ENCODE measurements at places on chromosomes 1 and 21. TPM values are rescaled to one million over a fixed set of nuclear protein-coding genes. Genes with fewer than 3 reads are reported as not detected.

The KRTAP11-1 gene
- not detected for total RNA-seq

The PEX11B gene
- 24.8 TPM for total RNA-seq

The AMY2A gene
- not detected for total RNA-seq

The KRTAP19-1 gene
- total RNA-seq: not detected

The ALPL gene
- not detected for total RNA-seq

The NFASC gene
- total RNA-seq: under 0.01 TPM

The CFAP141 gene
- not detected for total RNA-seq

The MNDA gene
- not detected for total RNA-seq

The PROK1 gene
- total RNA-seq: not detected

The ZNF683 gene
- not detected for total RNA-seq

The C1orf146 gene
- not detected for total RNA-seq

The CHIA gene
- not detected for total RNA-seq

The UBXN10 gene
- under 0.01 TPM for total RNA-seq

The OR10X1 gene
- not detected for total RNA-seq

The LRRC53 gene
- not detected for total RNA-seq

The HES5 gene
- total RNA-seq: not detected

The NIBAN1 gene
- 0.60 TPM for total RNA-seq

The MAN1C1 gene
- total RNA-seq: 0.79 TPM

The SH2D5 gene
- 0.20 TPM for total RNA-seq

The CIART gene
- total RNA-seq: 0.44 TPM

The LMO4 gene
- 13.5 TPM for total RNA-seq

The OR6K3 gene
- total RNA-seq: not detected

The GLMP gene
- 38.3 TPM for total RNA-seq

The CYYR1 gene
- total RNA-seq: 6.3 TPM

The AGT gene
- not detected for total RNA-seq

The HSPA13 gene
- 29.6 TPM for total RNA-seq

The ADARB1 gene
- 15.3 TPM for total RNA-seq

The S100A1 gene
- total RNA-seq: not detected

The MYBPH gene
- total RNA-seq: not detected

The TARS2 gene
- total RNA-seq: 8.7 TPM

The ZC3H11A gene
- 59.9 TPM for total RNA-seq

The CGN gene
- total RNA-seq: under 0.01 TPM

The COL6A1 gene
- 4.0 TPM for total RNA-seq

The LCE6A gene
- total RNA-seq: not detected

The LCA5L gene
- total RNA-seq: 0.22 TPM

The AIRE gene
- total RNA-seq: not detected

The ST6GALNAC3 gene
- 40.5 TPM for total RNA-seq

The TEX38 gene
- total RNA-seq: under 0.01 TPM

The VAV3 gene
- total RNA-seq: 59.1 TPM

The CLCA4 gene
- total RNA-seq: not detected

The DNALI1 gene
- total RNA-seq: 0.20 TPM

The THEMIS2 gene
- total RNA-seq: 34.7 TPM

The AGMAT gene
- 0.44 TPM for total RNA-seq

The TDRD5 gene
- 0.22 TPM for total RNA-seq

The METTL25B gene
- 18.3 TPM for total RNA-seq

The SHISA4 gene
- 7.4 TPM for total RNA-seq

The EPHA2 gene
- total RNA-seq: 68.6 TPM

The VANGL2 gene
- not detected for total RNA-seq

The MMEL1 gene
- 1.4 TPM for total RNA-seq

The TNFRSF8 gene
- not detected for total RNA-seq

The GCLM gene
- 7.5 TPM for total RNA-seq

Data from lung microvascular endothelial cell (primary cell).